ENCODE measurements at places on chromosomes 16 and 17. TPM values are rescaled to one million over a fixed set of nuclear protein-coding genes. Genes with fewer than 3 reads are reported as not detected.

- peak; percentile 82 for DNase-seq
Measured at GRCh38 chr17:49834118-49834743, 13.6 kb downstream of the TAC4 start.

GRCh38 chr16:69880640-69881133 is 70.4 kb upstream of the CLEC18A start:
- DNase-seq, result peak; percentile 21

DNA sequence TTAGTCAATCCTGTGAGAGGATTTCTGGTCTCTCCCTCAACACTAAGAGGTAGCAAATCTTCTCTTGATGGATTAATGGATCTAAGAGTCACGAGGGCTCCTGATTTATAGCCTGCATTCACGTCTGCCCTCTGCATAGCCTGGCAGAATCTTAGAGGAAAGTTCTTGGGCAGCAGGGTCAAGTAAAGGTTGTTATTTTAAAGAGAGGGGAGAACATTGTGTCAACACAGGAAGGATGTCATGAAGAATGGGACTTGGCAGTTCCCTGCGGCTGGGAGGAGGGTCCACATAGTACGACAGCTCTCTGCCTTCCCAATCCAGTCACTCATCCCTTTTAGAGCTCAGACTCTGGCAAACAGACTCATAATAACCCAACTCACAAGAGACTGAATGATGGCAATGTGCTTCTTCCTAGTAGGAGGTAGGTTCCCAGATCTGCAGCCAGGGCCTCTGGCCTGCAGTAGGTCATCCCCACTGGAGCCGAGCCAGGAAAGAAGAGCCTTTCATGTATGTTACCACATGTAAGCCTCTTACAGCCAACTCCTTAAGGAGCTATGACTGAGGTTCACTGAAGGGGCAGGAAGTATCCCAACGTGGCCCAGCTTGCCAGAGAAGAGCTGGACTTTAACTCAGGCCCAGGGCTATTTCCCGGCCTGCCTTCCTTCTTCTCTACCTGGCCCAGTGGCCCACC is 25.4 kb upstream of the RPTOR start:
- DNase-seq, result no peak

- no peak for DNase-seq
Measured at GRCh38 chr16:28292731-28293600, 641 bp downstream of the SBK1 start.

TANC2 gene
- total RNA-seq, result 19.3 TPM

- peak; percentile 29 for DNase-seq
Measured at GRCh38 chr16:12429756-12430155, 373.9 kb downstream of the CPPED1 start.

- peak; percentile 68 for DNase-seq
Measured at GRCh38 chr17:41705271-41705991, 6.7 kb upstream of the GAST start.

TM4SF5 gene
- total RNA-seq, result not detected

CLEC18A gene
- total RNA-seq, result 0.33 TPM

DNA sequence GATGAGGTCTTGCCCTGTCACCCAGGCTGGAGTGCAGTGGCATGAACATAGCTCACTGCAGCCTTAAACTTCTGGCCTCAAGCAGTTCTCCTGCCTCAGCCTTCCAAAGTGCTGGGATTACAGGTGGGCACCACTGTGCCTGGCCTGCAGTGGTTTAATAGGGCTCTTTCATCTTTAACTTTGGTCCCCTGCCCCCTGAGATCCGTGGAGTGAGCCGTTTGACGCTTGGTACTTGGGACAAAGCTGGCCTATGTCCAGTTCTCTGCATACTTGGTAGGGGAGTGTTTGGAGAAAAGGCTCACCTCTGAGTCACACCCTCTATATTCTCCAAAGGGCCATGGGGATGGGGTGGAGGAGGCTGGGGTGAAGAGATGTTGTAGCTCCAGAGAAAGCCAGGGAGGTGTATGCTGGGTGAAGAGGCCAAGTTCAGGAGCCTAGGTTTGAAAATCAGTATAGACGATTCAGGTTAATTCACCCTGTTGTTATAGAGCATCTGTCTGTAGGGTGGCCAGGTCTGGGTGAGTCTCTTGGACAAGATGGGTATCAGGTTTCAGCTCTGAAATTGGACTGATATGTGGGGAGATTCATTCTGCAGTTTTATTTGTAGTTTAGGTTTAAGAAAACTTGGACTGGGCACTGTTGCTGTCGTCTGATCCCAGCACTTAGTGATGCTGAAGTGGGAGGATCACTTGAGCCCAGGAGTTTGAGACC is 17.6 kb downstream of the ABCC1 start:
- peak; percentile 57 for DNase-seq

GRCh38 chr17:78358538-78359320 is 1.1 kb downstream of the SOCS3 start:
- peak; percentile 56 for DNase-seq

TMEM92 gene
- total RNA-seq, result not detected

GRCh38 chr17:75511610-75512575 is 3.4 kb downstream of the CASKIN2 start:
- DNase-seq, result peak; percentile 57

GRCh38 chr17:40448213-40448638 is 5.0 kb downstream of the IGFBP4 start:
- DNase-seq, result no peak

All from fibroblast of lung (primary cell).